CD14-positive monocyte (primary cell): ENCODE measurements at places on chromosomes 13 and 19. TPM values are rescaled to one million over a fixed set of nuclear protein-coding genes. Genes with fewer than 3 reads are reported as not detected.

DNA sequence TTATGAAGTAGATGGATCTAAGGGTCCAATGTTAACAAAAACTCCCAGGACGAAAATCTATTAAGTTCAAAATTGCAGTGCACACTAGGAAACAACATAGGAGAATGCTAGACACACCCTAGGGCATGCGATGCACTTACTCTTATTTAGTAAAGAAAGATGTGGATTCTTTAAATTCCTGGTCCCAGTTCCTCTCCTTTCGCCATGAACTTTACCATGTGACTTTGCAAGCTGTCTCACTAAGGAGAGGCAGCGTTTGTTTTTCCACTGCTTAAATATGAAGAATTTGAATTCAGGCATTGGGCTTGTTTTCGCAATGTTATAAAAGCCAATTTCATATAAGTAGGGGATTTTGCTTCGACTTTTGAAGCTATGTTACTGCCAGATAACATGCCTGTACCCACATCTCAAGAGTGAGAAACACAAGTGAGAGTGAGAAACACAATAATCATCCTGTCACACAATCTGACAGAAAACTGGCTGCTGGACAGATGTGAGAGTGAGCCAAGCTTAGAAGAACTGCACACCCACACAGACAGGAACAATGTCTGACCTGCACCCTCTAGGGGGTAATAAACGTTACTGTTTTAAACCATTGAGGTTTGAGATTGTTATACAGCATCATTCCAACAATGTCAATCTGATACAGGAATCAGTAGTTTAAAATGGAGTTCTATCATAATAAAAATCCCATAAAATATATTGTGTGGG lies 1308.4 kb downstream of the SLITRK5 start:
- no peak overlapping the region for H3K27ac ChIP-seq
- H3K4me3 ChIP-seq: no peak overlapping the region
- H3K36me3 ChIP-seq: no peaks in the 10 kb centered on the region

GRCh38 chr19:35088131-35088913 lies 27.3 kb upstream of the FXYD3 start:
- peaks cover 6% of the 10 kb centered on the region for H3K27me3 ChIP-seq
- DNase-seq: no peak
- no peak overlapping the region for H3K4me3 ChIP-seq
- no peaks in the 10 kb centered on the region for H3K4me1 ChIP-seq
- no peak overlapping the region for H3K27ac ChIP-seq

DNA sequence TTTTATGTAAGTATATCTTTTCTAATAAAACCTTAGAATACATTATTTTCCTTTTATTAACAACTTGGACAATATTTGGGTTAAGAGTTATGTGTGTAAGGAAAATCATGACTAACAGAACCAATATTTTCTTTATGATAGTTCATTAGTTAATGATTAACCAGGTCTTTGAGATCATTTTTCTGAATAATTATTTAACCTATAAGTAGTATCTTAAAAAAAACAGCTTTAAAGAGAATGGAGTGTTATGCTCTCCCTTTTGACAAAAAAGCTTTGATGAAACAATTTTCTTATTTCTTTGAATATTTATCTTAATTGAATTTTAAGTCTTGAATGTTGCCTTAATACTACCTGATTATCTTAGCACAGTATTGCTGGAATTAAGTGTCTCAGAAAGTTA lies 3.8 kb downstream of the SLAIN1 start:
- H3K4me3 ChIP-seq: no peak overlapping the region
- no peaks in the 10 kb centered on the region for H3K36me3 ChIP-seq
- no peak overlapping the region for H3K27ac ChIP-seq
- peaks cover 11% of the 10 kb centered on the region for H3K27me3 ChIP-seq

GRCh38 chr13:110109140-110109783 lies 197.7 kb downstream of the COL4A1 start:
- H3K27ac ChIP-seq: no peak overlapping the region
- H3K36me3 ChIP-seq: no peaks in the 10 kb centered on the region
- H3K4me1 ChIP-seq: peaks cover 9% of the 10 kb centered on the region

- no peaks in the 10 kb centered on the region for H3K27me3 ChIP-seq
- no peak overlapping the region for H3K27ac ChIP-seq
- no peak overlapping the region for H3K4me3 ChIP-seq
Observed at GRCh38 chr19:17532557-17532956, 21.1 kb downstream of the PGLS start.

DNA sequence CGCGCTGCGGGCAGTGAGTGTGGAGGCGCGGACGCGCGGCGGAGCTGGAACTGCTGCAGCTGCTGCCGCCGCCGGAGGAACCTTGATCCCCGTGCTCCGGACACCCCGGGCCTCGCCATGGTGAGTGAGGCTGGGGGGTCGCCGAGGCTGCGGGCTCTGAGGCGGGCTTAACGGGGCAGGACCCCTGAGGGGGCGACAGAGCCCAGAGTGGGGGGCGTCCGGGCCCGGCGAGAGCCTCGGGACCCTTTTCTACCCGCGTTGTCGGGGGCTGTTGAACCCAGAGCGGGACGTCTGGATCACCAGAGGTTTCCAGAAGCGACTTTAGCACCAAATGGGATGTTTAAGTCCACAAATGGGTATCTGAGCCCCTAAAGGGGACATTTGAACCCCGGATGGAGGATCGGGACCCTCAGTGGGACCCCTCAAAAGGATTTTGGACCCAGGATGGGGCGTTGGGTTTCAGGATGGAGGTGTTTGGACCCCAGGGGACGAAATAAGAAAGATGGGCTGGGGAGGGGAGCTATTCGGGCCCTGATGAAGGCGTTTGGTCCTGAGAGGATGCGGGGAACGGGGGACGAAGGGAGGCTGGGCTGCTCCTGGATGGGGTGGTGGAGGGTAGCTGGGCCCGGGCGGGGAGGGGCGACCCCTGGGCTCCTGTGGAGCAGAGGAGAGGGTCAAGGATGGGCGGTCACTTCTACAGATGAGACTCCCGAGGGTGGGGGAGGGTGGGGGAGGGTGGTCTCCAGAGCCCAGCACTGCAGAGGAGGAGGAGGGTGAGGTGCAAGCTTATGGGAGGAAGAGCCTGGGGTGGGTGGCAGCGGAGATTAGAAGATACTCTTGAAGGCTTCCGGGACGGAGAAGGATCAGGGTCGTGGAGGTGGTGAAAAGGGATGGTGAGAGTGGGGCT lies at the start of gene CALM3:
TSS of gene CALM3 (plus strand) at position 13 of the 907 bp plus-strand sequence. CDS start at position 118, 105 bp downstream.
- H3K27me3 ChIP-seq: no peaks in the 10 kb centered on the region
- DNase-seq: no peak

DNA sequence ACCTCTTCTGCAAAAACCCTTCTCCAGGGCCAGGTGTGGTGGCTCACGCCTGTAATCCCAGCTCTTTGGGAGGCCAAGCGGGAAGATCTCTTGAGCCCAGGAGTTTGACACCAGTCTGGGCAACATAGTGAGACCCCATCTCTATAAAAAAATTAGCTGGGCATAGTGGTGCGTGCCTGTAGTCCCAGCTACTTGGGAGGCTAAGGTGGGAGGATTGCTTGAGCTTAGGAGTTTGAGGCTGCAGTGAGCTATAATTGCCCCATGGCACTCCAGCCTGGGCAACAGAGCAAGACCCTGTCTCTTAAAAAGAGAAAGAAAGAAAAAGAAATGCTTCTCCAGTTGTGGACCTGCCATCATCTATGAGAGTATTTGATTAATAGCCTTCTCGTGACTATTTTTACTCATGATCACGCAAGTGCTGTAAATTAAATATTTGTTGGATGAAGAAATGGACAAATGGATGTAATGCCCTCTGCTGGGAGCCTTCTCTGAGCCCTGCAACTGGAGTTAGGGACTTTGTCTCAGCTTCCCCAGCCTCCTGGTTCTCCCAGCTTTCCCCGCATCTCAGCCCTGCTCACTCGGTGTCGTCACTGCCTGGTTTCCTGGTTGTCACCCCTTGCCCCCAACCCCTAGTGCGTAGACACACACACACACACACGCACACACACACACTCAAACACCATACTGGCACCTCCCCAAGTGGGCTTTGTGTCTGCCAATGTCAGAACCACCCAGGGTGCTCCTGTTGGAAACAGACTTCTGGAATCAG lies 12.2 kb downstream of the WIZ start:
- H3K4me3 ChIP-seq: no peak overlapping the region
- no peaks in the 10 kb centered on the region for H3K27me3 ChIP-seq
- no peak for DNase-seq

DNA sequence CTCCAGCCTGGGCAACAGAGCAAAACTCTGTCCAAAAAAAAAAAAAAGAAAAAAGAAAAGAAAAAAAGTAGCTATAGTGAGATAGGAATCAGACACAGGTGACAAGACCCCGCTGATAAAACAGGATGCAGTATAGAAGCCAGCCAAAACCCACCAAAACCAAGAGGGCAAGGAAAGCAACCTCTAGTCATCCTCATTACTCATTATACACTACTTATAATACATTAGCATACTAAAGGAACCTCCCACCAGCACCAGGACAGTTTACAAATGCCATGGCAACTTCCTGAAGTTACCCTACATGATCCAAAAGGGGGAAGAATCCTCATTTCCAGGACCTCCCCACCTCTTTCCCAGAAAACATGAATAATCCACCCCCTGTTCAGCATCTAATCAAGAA lies 35.6 kb upstream of the UBL3 start:
- no peaks in the 10 kb centered on the region for H3K36me3 ChIP-seq
- H3K27ac ChIP-seq: no peak overlapping the region
- H3K4me3 ChIP-seq: no peak overlapping the region
- H3K4me1 ChIP-seq: no peaks in the 10 kb centered on the region
- no peak for DNase-seq

AZU1 gene
- polyA plus RNA-seq: 5.7 and 8.3 TPM in 2 replicates
